ENCODE measurements at places on chromosomes 4 and X.
A peak's percentile ranks its signal among the peaks of the same experiment; 100 is the strongest.

DNA sequence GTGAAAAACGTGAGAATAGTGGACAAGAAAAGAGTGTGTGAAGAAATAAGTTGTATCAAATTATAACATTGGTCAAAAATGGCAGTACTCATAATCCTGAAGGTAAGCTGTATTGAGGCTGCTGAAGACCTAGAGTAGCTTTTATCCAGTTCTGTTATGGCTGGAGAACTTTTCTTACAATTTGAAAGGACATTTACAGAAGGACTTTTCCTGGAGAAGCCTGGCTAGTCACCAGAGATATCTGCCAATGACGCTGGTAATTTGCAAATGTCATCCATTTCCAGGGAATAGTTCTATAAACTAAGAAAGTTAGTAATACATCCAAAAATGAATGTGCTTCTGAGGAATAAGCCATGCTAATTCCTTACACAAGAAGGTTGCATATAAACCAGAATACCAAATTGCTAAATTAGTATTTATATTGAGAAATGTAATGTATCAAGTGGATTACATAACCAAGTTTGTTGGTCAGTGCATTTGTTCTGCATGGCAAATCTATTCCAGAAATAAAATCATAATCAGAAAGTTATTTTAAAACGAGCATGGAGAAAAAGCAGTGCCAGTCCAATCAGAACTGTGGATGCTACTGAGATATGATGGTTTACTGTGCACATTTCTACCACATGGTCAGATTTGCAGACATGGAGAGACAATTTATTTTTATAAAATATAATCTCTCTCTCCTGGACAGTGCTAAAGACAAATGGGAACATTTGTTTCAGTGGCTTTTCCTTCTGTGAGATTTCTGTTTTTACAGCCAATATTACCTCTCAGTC lies 743.7 kb upstream of the HS3ST1 start:
- H3K27me3 ChIP-seq: no peaks in the 10 kb centered on the region
- DNase-seq: no peak
- H3K27ac ChIP-seq: no peak overlapping the region
- H3K36me3 ChIP-seq: no peaks in the 10 kb centered on the region
- H3K4me3 ChIP-seq: no peak overlapping the region

GRCh38 chr4:24473309-24473721 lies 111.0 kb downstream of the DHX15 start:
- H3K4me1 ChIP-seq: peaks cover 28% of the 10 kb centered on the region
- peaks cover 67% of the 10 kb centered on the region for H3K27me3 ChIP-seq
- H3K27ac ChIP-seq: peak overlapping the region; percentile 56
- H3K36me3 ChIP-seq: peaks cover 1% of the 10 kb centered on the region
- H3K4me3 ChIP-seq: peak overlapping the region; percentile 90
- DNase-seq: peak; percentile 71

GRCh38 chr4:113594231-113594556 lies 167.3 kb downstream of the CAMK2D start:
- DNase-seq: no peak
- peak overlapping the region; percentile 39 for H3K27ac ChIP-seq
- H3K27me3 ChIP-seq: no peaks in the 10 kb centered on the region
- H3K36me3 ChIP-seq: peaks cover 60% of the 10 kb centered on the region

- no peak overlapping the region for H3K27ac ChIP-seq
- no peaks in the 10 kb centered on the region for H3K4me1 ChIP-seq
- no peak overlapping the region for H3K4me3 ChIP-seq
- H3K36me3 ChIP-seq: peaks cover 14% of the 10 kb centered on the region
- DNase-seq: no peak
These were observed 22.3 kb downstream of the NKX1-1 start for GRCh38 chr4:1383728-1384591.

GRCh38 chrX:332496-332860 lies 13.9 kb upstream of the GTPBP6 start:
- H3K4me1 ChIP-seq: no peaks in the 10 kb centered on the region
- no peak overlapping the region for H3K4me3 ChIP-seq

- DNase-seq: no peak
- H3K36me3 ChIP-seq: no peaks in the 10 kb centered on the region
- H3K4me1 ChIP-seq: no peaks in the 10 kb centered on the region
These were observed 361.8 kb downstream of the PPP3CA start for GRCh38 chr4:100985576-100985975.

DNA sequence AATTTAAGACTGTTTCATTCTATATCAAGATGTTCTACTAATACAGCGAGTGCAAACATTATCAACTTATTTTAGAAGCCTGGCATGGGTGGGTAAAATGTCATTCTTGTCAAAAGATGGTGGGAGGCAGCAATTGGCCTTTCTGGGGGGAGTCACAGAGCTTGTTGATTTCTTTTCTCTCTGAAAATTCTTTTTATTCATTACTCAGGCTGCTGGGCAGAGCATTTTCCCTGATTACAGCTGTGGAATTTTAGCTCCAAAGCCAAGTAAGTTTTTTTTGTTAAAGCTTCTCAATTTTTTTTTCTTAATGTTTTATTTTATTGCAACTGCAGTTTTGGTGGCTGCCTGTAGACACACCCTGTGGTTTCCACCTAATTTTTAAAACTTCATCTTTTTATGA lies 50.4 kb downstream of the GPC4 start:
- H3K36me3 ChIP-seq: no peaks in the 10 kb centered on the region
- H3K4me3 ChIP-seq: no peak overlapping the region
- H3K27me3 ChIP-seq: no peaks in the 10 kb centered on the region
- no peaks in the 10 kb centered on the region for H3K4me1 ChIP-seq
- DNase-seq: no peak
- H3K27ac ChIP-seq: no peak overlapping the region

DNA sequence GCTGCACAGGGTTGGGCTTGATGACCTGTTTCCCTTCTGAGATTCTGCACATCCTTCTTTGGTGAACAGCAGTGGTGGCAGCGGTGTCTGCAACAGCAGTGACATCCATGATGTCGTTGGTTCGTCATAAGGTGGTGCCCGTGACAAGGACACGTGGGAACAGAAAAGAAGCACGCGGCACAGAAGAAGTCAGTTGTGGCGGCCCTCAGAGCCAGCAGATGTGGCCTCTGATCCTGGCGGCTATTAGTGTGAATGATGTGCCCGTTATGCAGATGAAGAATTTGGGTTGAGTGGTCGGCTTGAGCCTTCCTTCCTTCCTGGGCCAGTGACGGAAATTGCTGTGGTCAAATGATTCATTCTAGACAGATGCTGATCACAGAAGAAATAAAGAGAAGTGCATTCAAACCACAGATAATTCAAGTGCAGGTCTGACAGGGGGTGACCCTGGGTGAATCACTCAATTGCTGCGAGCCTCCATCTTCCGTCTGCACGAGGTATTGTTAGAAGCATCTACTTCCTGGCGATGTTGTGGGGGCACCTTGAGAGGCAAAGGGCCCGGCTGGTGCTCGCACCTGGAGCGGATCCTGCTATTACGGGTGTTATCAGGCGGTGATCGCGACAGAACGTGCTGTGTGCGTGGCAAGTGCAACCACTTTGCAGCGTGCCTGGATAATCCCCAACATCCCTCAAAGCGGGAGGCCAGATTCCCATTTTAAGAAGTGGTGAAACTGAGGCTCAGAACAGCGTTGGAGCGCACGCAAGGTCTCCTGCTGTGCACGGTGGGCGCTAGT lies 215.2 kb upstream of the PSAPL1 start:
- peak; percentile 82 for DNase-seq
- no peaks in the 10 kb centered on the region for H3K27me3 ChIP-seq
- no peaks in the 10 kb centered on the region for H3K36me3 ChIP-seq
- peak overlapping the region; percentile 81 for H3K27ac ChIP-seq

DNA sequence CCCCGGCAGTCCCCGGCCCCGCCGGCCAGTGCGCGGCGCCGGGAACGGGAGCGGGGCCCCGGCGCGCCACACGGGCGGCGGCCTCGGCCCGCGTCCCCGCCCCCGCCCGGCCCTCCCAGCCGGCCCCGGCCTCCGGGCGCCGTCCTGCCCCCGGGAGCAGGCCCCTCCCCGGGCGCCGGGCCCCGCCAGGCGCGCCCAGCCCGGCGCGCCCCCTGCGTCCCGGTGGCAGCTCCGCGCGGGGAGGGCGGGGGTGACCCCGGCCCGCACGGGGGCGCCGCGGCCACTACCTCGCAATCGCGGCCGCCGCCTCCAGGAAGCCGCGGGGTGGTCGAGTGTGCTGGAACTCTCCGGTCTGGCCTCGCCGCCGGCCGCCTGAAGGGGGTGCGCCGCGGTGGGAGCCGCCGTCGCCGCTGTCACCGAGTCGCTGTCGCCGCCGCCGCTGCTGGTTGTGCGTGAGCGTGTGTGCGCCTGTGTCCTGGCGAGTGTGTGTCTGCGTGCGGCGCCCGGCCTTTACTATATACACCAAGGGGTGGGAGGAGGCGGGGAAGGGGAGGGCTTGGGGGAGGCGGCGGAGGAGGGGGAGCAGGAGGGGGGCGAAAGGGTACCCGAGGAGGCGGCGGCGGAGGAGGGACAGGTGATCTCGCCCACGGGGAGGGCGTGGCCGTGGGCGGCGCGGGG lies at the start of gene RAI2:
Gene RAI2, minus strand, starts transcription at position 488 of the 678 bp plus-strand sequence. CDS start 59,288 bp downstream, outside the sequence.
- H3K4me1 ChIP-seq: peaks cover 3% of the 10 kb centered on the region
- peak within 1 kb of the TSS; percentile 63 for H3K4me3 ChIP-seq
- no peak within 1 kb of the TSS for H3K27ac ChIP-seq
- H3K27me3 ChIP-seq: peaks cover 53% of the 10 kb centered on the region
- H3K36me3 ChIP-seq: no peaks in the 10 kb centered on the region

GRCh38 chr4:21507439-21507838 lies 441.1 kb downstream of the KCNIP4 start:
- H3K27ac ChIP-seq: no peak overlapping the region
- H3K4me1 ChIP-seq: no peaks in the 10 kb centered on the region
- no peaks in the 10 kb centered on the region for H3K27me3 ChIP-seq
- H3K36me3 ChIP-seq: no peaks in the 10 kb centered on the region
- DNase-seq: no peak

GRCh38 chr4:63020661-63021060 lies 1388.6 kb downstream of the TECRL start:
- no peak overlapping the region for H3K4me3 ChIP-seq
- H3K27me3 ChIP-seq: no peaks in the 10 kb centered on the region
- no peak for DNase-seq
- no peak overlapping the region for H3K27ac ChIP-seq
- no peaks in the 10 kb centered on the region for H3K36me3 ChIP-seq

- peaks cover 3% of the 10 kb centered on the region for H3K4me1 ChIP-seq
- H3K4me3 ChIP-seq: no peak overlapping the region
- H3K27me3 ChIP-seq: peaks cover 7% of the 10 kb centered on the region
- DNase-seq: peak; percentile 73
These were observed 168.9 kb downstream of the ZNF674 start for GRCh38 chrX:46376246-46376885.

- DNase-seq: no peak
- no peaks in the 10 kb centered on the region for H3K27me3 ChIP-seq
- no peak overlapping the region for H3K27ac ChIP-seq
- no peak overlapping the region for H3K4me3 ChIP-seq
- peaks cover 2% of the 10 kb centered on the region for H3K36me3 ChIP-seq
These were observed 74.2 kb downstream of the CLDN34 start for GRCh38 chrX:10041383-10041782.

DNA sequence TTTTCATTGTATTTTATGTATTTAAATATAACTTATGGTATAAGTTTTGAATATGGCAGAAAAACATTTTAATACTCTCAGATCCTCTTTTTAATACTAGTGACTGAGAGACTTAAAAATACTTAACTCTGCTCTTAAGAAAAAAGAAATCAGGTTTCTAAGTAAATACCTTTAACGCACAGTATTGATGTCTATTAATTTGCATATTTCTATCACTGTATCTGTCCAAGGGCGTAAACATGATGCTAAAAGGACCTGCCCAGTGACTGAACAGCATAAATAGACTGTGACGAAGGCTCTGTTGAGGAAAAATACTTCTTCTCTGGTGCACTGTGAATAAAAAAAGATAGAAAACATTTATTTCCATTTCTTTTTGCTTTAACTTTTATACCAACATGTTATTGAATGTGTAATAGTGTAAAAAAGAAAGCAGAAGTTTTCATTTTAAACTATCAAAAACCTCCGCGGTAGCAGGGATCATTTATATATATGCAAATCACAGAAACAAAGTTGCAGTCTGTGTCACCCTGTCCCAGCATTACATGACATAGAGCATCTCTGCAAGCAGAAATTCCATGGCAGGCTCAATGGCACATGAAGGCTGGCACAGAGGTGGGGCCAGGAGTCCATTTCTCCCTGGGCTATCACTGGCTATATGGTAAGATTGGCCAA lies 75.4 kb downstream of the ZAR1 start:
- no peak for DNase-seq
- peaks cover 36% of the 10 kb centered on the region for H3K36me3 ChIP-seq
- no peaks in the 10 kb centered on the region for H3K27me3 ChIP-seq
- no peak overlapping the region for H3K27ac ChIP-seq
- H3K4me3 ChIP-seq: no peak overlapping the region
- peaks cover 2% of the 10 kb centered on the region for H3K4me1 ChIP-seq

DNA sequence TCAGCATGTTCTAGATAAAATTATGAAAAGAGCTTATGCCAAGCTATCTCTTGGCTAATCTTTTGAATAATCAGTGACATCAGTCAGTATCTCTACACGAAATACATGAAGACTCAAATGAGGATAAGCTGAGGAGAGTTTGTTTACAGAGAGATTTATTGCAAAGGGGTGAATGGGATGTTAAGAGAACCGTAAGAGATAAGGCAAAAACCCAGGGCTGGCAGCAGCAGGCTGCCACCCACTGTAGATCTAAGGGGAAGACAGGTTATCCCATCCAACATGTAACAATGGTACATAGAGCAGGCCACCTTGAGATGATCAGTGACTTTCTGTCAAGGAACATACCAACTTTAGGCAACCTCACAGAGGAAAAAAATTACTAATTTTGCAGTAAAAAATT lies 432.1 kb upstream of the NR3C2 start:
- H3K4me3 ChIP-seq: no peak overlapping the region
- no peak overlapping the region for H3K27ac ChIP-seq
- no peak for DNase-seq

- no peak within 1 kb of the TSS for H3K27ac ChIP-seq
- peaks cover 35% of the 10 kb centered on the region for H3K27me3 ChIP-seq
- peaks cover 2% of the 10 kb centered on the region for H3K4me1 ChIP-seq
- no peak for DNase-seq
- no peaks in the 10 kb centered on the region for H3K36me3 ChIP-seq
- no peak within 1 kb of the TSS for H3K4me3 ChIP-seq
These were observed at the start of gene MTTP for GRCh38 chr4:99574530-99575324. Gene MTTP, plus strand, starts transcription at chr4:99574824. Its CDS starts 86 bp downstream, at chr4:99574910.

DNA sequence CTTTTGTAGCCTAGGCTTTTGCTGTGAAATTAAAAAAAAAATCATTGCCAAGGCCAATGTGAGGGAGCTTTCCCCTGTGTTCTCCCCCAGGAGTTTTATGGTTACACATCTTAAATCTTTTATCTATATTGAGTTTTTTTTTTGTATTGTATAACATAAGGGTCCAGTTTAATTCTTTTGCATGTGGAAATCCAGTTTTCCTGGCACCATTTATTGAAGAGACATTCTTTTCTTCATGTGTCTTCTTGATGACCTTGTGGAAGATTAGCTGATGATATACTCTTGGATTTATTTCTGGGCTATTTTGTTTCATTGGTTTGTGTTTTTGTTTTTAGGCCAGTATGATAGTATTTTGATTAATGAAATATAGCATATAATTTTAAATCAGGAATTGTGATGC lies 225.0 kb downstream of the ADAM29 start:
- no peaks in the 10 kb centered on the region for H3K27me3 ChIP-seq
- H3K4me3 ChIP-seq: no peak overlapping the region
- H3K36me3 ChIP-seq: no peaks in the 10 kb centered on the region
- H3K4me1 ChIP-seq: no peaks in the 10 kb centered on the region
- H3K27ac ChIP-seq: no peak overlapping the region

GRCh38 chr4:86991994-86992393 lies 57.2 kb downstream of the AFF1 start:
- H3K4me3 ChIP-seq: no peak overlapping the region
- H3K27ac ChIP-seq: no peak overlapping the region
- no peak for DNase-seq

GRCh38 chr4:183499389-183499788 lies 5.5 kb upstream of the ING2 start:
- H3K27ac ChIP-seq: no peak overlapping the region
- H3K4me3 ChIP-seq: no peak overlapping the region
- H3K27me3 ChIP-seq: no peaks in the 10 kb centered on the region
- DNase-seq: no peak
- peaks cover 9% of the 10 kb centered on the region for H3K36me3 ChIP-seq
- peaks cover 18% of the 10 kb centered on the region for H3K4me1 ChIP-seq

Data from activated CD4-positive, alpha-beta T cell treated with anti-CD3 and anti-CD28 coated beads, Interleukin-2, amount 10 ng/mL, durations not matched to agents 24 days and 14 days (primary cell).